ENCODE measurements at places on chromosomes 2 and 18.

GRCh38 chr2:130787841-130788240, 32.5 kb downstream of the AMER3 start:
- DNase-seq: no peak

- no peak for DNase-seq
These were observed 99.7 kb upstream of the CD302 start for GRCh38 chr2:159897720-159898119.

DNA sequence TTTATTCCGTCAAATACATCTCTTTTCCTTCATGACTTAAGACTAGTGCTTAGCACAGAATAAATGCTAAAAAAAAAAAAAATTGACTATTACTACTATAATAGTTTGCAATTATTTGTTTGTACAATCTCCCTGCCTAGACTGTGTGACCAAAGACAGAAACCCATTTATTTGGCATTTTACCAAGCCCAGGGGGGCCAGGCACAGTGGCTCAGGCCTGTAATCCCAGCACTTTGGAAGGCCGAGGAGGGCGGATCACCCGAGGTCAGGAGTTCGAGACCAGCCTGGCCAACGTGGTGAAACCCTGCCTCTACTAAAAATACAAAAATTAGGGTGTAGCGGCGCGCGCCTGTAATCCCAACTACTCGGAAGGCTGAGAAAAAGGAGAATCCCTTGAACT, 1.4 kb downstream of the ASB3 start:
- no peak for DNase-seq

DNA sequence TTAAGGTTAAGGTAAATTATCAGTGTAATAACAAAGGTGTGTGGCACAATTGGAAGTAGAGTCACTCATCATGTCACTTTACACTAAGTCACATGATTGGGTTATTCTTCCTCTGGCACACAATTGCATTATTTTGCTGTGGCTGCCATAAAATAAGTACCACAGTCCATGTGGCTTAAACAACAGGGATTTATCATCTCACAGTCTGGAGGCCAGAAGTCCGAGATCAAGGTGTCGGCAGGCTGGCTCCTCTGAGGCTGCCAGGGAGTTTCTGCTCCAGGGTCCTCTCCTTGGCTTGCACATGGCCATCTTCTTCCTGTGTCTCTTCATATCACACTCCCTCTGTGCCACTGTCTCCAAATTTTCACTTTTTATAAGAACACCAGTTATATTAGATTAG, 421.2 kb downstream of the CMPK2 start:
- DNase-seq: no peak

DNA sequence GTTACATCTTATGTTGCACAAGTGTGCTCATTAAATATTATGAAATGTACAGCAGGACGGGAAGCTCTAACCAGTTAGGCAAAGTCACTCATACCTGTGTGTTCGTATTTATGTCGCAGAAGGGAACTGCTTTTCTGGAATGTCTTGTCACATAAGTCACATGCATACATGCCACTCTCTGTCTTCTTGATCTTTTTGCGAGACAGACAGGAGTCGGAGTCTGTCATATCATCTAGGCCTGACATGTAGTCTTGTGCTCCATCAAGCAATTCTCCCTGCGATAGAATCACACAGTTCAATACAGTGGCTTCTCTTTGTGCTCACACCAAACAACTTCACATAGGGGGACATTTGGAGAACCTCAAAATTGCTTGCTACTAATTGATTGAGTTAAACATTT, 123.6 kb downstream of the ZEB2 start:
- no peak for DNase-seq

DNA sequence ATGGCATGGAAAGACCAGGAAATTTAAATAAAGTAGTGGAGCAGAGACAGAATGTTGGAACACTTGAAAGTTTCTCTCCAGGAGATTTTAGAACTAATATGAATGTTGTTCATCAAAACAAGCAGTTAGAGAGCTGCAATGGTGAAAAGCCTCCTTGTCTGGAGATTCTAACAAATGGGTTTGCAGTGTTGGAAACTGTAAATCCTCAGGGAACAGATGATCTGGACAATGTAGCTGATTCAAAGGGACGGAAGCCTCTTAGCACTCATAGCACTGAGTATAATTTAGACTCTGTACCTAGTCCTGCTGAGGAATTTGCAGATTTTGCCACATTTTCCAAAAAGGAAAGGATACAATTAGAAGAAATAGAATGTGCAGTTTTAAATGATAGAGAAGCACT, 27.7 kb downstream of the AFTPH start:
- DNase-seq: no peak

GRCh38 chr18:60228609-60229595, 143.7 kb downstream of the MC4R start:
- DNase-seq: no peak

DNA sequence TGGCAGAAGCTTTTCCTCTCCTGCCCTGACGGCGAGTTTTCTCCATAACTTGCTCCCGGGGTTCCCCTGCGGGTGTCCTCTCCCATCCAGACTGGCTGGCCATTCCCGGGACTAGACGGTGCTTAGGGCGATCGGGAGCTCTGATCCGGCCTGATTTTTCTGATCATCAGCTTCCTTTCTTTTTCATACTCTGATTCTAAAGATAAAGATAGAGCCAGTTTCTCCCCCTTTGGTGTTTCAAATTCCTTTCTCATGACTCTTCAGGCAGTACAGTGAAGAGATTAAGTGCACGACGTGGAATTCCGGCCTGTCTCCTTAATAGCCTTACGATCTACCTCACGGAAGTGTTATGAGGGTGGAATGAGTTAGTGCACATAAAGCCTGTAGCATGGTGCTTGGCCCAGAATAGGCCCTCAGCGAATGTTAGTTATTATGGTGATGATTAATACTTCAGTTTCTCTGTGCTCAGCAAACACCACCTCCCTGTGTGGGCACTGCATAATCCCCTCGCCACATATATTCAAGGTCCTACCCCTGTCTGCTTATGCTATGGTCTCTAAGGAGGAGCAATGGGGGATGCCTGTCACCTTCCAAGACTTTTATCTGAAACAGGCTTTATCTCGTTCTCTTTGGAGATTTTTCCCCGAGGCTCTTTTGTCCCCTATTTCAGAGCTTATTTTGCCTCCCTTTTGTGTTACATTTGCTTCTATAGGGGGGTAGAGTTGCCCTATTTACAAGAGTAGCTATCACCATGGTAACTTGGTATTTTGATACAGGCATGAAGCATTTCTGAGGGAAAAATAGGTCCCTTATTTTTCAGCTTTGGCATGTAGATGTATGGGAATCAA, 254.8 kb downstream of the CDH2 start:
- DNase-seq: no peak

DNA sequence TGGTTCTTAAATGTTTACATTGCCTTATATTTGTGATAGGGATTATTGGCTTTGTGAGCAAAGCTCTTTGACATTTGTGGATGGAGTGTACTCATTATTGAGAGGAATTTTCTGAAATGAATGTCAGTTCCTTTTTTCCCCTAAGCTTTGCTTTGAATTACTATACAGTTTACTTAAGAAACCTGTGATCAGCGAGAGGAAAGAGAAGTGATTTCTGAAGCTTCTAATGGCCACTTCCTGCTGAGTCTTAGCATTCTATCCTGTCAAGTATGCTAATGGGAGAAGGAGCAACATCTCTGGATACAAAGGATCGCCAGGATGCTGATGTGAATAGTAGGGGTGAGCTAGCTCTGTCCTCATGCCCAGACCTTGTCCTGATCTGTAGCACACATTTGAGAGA, 47.8 kb upstream of the MGAT5 start:
- DNase-seq: no peak

- peak; percentile 51 for DNase-seq
These were observed 171.2 kb downstream of the ACOXL start for GRCh38 chr2:110903548-110903947.

DNA sequence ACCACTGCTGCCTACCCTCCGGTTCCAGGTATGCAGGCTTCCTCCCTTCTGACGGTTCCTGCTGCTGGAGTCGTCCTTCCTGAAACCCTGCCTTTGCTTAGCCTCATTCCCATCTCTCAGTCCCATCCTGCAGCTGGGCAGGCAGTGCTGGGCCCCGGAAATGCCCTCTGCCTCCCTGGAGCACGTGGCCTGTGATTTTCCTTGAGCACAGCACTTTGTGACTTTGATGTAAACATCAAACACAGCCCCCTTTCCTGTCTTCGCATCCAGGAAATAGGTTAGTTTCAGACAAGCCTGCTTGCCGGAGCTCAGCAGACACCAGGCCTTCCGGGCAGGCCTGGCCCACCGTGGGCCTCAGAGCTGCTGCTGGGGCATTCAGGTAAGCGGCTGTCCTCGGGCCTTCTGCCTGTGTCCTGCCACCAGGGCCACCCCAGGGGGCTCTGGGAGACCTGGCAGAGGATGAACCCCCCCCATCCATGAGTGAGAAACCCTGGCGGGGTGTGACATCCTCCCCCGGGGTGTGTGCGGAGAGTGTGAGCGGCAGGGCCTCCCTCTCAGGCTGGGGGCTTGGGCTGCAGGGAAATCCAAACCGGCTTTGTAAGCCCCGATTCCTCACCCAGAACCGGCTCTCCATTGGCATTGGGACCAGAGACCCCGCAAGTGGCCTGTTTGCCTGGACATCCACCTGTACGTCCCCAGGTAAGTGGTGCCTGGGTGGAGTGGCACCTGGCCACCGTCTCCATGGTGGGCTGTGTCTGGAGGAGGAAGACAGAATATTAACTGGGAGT, at the start of gene ZAP70:
TSS of gene ZAP70 (plus strand) at position 281 of the 788 bp plus-strand sequence. CDS start 10,461 bp downstream, outside the sequence.
- peak; percentile 55 for DNase-seq

- peak; percentile 57 for DNase-seq
These were observed 22.8 kb downstream of the HPCAL1 start for GRCh38 chr2:10325278-10326145.

DNA sequence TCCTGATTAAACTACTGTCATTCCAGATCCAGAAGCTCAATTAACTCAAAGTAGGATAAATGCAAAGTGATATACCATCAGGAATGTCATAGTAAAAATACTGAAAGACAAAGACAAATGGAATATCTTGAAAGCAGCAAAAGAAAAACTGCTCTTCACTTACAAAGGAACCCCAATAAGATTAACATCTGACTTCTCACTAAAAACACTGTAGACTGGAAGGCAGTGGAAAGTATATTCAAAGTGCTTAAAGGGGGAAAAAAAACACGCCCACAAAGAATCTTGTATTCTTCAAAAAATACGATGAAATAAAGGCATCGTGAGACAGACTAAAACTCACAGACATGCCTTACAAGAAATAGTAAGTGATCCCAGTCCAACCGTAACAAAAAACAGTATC, 195.7 kb downstream of the DOK6 start:
- DNase-seq: no peak

- no peak for DNase-seq
These were observed 5.8 kb upstream of the FAM228A start for GRCh38 chr2:24169023-24169422.

- no peak for DNase-seq
These were observed 160.9 kb downstream of the MYO5B start for GRCh38 chr18:50034029-50034428.

- no peak for DNase-seq
These were observed 39.3 kb upstream of the GTF2A1L start for GRCh38 chr2:48578313-48578712.

DNA sequence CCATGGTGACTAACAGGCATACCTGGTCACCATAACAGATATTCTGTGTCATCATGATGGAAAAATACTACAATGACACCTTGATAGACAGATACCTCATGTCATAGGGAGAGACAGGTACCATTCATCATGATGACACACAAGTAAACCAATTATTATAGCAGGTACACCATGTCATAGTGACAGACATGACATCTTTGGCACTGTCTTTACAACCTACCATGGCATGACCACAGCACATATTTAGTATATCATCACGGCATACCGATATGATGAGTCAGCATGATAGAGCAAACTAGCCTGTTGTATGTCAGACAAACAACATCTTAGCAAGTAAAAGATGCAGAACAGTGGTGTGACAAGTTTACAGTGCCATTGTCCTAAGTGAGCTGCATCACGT, 101.3 kb upstream of the KLHL29 start:
- no peak for DNase-seq

- DNase-seq: no peak
These were observed 68.7 kb upstream of the WIPF1 start for GRCh38 chr2:174666312-174666711.

- DNase-seq: no peak
These were observed 10.1 kb upstream of the LYPD6B start for GRCh38 chr2:149028377-149028776.

DNA sequence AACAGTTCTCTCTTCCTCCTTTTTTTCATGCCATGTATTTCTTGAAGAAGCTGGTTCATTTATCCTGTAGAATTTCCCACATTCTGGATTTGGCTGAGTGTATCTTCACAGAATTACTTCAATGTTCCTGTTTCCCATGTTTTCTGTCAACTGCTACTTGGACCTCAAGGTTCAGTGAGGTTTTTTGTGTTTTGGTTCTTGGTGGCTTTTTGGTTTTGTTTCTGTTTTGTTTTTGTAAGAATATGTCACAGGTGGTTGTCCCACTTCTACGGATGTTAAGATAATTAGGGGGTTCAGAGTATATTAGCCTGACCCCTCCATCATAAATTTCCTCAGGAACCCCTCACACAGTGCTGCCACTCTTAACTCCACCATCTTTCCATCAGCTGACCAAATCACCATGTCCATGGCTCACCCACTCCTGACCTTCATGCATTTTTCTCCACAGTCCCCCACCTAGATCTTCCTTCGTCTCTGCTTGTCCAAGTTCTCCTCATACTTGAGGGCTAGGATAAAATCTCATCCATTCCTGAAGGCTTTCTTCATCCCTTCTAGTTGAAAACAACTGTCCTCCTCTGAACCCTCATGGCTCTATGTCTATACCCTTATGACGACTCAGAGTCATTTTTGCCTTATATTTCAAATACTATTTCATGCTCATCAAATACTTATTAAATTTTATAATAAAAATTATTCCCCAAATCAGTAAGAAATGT, 40.4 kb downstream of the PLEKHM3 start:
- DNase-seq: no peak

DNA sequence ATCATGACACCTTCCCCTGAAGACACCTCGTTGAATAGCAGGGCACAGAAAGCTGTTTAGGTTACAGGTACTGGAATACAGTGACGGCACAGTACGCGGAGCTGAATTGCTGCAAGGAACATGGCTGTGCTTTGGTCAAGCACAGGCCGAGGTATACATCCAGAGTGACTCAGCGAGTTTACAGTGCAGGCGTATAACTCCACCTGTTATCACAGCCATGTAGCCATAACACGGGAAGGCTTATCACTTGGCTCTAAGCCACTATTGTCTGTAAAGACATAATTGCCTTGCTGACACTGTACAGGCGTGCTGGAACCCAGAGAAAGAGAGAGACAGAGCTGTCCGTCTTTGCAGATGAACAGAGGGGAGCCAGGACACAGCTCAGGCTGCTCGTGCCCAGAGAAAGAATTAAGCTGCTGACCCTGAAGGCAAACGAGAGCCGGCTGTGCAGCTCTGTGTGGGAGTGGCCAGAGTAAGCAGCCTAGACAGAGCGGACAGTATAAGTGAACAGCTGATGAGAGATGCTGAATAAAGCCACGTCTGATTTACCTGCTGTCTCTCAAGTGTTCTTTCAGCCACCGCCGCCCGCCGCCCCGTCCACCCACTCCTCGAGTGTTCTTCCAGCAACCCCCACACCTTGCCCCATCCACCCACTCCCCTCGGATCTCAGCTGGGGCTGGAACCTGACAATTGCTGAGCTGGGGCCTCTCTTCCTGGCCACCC, 87.3 kb upstream of the PPP1CB start:
- DNase-seq: no peak

- DNase-seq: no peak
These were observed 201.7 kb upstream of the CWC22 start for GRCh38 chr2:180208841-180209240.
